ENCODE measurements at places on chromosomes 4 and X.

DNA sequence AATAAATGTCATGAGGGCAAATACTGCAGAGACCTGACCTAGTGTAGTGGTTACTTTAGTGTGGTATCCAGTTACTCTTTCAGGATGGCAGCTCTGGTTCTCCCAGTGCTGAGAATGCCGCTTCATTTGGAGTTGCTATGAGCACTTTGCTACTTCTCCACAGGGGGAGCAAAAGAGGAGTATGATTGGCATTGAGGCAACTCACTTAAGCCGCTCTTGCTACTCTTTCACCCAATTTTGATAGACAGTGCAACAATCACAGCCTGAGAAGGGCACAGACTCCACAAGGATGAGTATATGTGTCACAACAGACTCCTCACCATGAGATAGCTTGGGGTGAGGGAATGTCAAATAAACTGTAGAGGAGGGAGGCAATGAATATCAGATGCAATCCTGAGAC, 81.2 kb downstream of the NPY1R start:
- DNase-seq: no peak

DNA sequence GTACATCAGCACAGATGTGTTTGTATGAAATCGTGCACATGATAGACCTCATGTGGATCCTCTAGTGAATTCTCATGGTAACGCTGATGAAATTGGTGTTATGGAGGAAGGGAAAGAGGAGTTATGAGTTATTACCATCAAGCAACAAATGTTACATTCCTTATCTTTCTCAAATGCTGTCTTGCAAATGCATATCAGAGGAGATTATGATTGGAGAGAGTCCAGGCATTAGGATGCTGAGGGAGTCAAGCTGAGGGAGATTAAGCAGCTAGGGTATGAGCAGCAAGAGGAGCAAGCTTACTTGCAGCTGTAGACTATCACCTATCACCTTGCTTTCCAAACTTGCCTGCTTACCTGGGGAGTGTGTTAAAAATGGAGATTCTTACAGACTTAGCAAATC, 36.8 kb upstream of the SFRP2 start:
- DNase-seq: no peak

- DNase-seq: no peak
Observed at GRCh38 chrX:118211891-118212816, 95.5 kb upstream of the KLHL13 start.

DNA sequence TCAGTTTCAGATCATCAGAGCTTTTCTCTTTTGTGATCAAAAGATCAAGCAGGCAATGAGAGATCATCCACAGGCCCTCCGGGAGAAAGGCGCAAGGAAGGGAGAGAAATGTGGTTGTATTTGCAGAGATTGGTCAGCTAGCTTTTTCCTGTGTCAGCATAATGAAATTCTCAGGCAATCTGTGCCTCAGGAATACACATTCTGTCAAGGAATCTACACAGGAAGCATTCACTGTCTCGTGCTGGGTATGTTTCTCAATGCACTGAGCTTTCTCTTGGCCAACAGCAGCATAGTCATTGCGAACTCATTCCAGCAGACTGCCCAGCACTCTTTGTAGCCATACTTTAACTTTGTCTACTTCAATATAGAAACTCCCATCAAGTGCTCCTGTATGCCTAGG, 413.7 kb downstream of the PPP3CA start:
- DNase-seq: no peak

GRCh38 chr4:117249333-117249732, 164.0 kb upstream of the TRAM1L1 start:
- no peak for DNase-seq

DNA sequence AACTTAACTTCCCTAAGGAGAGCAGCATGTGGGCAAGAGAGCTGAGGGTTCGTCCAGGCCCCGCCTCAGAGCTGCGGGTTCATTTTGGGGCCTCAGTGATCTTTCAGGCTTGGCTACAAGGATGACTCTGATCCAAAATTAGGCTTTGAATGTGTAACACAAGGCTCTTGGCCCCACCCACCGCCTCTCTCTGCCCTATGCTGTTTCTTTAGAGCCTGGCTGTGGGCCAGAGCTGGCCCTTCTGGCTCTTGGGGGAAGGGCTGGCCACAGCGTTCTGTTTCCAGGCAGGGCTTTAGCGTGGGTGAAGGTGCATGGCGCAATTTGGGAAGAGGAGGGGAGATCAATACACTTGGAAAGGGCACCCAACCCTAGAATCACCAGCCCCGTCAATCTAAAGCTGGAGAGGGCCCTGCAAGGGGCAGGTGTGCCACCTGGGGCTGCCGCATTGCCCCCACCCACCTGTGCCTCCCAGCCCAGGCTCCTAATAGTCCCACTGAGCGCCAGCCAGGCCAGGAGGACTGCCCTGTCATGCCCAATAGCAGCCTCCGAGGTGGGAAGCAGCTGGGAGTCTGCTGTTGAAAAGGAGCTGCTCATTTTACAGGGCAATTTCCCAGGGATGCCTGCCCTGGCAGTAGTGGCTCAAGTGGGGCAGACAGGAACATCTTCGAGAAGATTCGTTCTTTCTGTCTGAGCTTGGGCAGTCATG, 84.5 kb upstream of the MAML3 start:
- DNase-seq: no peak

DNA sequence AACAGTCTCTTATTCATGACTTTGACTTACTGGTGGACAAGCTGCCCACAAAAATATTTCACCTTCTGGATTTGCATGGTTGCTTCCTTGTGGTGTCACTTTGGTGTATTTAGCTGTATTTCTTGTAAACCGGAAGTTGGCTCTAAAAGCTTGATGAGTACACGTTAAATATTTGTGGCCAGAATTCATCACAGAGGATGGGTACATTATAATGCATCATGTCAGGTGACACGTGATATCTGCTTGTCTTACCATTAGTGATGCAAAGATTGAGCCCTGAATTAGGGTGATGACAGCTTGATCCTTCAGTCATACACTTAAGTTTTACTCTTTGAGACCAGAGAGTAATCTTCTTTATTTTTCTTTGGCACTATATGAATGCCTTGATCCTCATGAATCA, 188.3 kb upstream of the RPS6KA3 start:
- no peak for DNase-seq

- no peak for DNase-seq
Observed at GRCh38 chr4:183962419-183962818, 57.3 kb downstream of the STOX2 start.

- no peak for DNase-seq
Observed at GRCh38 chr4:38615847-38616246, 48.2 kb upstream of the KLF3 start.

DNA sequence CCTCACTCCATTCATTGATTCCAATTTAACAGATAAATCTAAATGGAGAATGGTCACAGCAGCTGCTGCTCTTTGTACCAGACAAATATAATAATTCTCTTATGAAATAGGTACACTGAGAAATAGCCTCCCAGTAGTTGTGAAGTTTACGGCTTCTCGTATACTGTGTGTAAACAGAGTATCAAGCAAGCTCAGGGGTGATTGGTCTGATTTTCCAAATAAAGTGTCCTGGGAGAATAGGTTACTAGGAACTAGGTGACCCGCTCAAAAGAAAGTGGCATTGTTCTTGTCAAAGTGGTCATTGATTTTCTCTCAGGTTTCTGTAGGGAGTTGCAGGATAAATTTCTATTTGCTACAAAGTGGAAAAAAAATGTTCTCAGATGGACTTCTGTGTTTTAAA, 838.2 kb downstream of the RAPGEF2 start:
- no peak for DNase-seq

GRCh38 chrX:149010853-149011224, 494.3 kb downstream of the IDS start:
- DNase-seq: no peak

- DNase-seq: peak; percentile 20
Observed at GRCh38 chr4:22552812-22553211, 36.9 kb upstream of the ADGRA3 start.

GRCh38 chrX:19683817-19684216, 168.5 kb upstream of the MAP3K15 start:
- no peak for DNase-seq

GRCh38 chr4:147799986-147800555, 68.2 kb downstream of the ARHGAP10 start:
- DNase-seq: no peak

- DNase-seq: no peak
Observed at GRCh38 chr4:107757283-107757682, 37.2 kb upstream of the PAPSS1 start.

DNA sequence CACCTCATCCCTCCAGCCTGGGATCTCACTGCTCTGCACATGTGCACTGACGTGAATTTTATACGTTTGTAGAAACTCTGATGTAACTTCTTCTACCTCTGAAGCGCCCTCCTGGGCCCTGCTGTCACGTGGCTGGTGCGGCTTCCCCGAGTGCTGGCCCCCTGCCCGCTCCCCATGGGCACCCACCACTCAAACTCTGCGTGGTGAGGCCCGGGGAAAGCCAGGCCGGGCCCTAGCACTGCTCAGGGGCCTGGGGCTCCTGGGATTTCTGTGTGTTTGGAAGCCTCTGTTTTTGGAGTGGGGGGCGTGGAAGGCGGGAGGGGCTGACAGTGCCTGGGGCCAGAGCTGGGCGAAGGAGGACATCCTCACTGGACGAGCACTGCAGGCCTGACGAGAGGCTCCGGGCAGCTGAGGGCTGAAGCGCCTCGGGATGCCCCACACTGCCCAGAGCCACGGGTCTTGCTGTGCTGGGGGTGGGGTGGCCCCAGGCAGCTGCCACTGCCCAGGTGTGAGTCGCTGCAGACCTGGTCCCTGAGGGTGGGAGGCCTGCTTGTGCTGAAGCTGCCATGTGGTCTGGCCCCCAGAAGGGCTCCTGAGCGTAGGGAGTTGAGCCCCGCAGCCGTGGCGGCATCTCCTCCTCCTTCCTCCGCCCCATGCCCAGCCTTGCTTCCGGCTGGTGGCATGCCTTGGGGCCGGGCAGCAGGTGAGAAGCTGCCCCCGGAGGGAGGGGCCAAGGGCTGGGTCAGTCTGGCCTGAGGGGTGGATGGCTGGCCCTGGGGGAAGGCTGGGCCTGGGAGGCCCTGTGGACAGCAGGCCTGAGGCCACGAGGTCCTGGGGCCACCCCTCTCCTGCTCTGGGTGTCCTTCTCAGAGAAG, 7.7 kb downstream of the NAT8L start:
- no peak for DNase-seq

GRCh38 chr4:128444544-128445302, 157.1 kb upstream of the PGRMC2 start:
- no peak for DNase-seq

- DNase-seq: no peak
Observed at GRCh38 chr4:41427306-41427882, 110.6 kb upstream of the LIMCH1 start.

- no peak for DNase-seq
Observed at GRCh38 chr4:36255577-36255976, 11.3 kb upstream of the ARAP2 start.

DNA sequence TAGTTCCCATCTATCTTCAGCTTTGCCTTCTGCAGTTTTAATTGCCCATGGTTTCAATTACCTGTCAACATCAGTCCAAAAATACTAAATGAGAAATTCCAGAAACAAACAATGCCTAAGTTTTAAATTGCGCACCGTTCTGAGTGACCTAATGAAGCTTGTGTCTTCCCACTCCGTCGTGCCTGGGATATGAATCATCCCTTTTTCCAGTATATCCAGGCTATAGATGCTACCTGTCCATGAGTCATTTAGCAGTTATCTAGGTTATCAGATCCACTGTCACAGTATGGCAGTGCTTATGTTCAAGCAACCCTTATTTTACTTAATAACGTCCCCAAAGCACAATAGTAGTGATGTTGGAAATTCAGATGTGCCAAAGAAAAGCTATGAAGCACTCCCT, 363.6 kb upstream of the FAM241A start:
- DNase-seq: no peak

DNA sequence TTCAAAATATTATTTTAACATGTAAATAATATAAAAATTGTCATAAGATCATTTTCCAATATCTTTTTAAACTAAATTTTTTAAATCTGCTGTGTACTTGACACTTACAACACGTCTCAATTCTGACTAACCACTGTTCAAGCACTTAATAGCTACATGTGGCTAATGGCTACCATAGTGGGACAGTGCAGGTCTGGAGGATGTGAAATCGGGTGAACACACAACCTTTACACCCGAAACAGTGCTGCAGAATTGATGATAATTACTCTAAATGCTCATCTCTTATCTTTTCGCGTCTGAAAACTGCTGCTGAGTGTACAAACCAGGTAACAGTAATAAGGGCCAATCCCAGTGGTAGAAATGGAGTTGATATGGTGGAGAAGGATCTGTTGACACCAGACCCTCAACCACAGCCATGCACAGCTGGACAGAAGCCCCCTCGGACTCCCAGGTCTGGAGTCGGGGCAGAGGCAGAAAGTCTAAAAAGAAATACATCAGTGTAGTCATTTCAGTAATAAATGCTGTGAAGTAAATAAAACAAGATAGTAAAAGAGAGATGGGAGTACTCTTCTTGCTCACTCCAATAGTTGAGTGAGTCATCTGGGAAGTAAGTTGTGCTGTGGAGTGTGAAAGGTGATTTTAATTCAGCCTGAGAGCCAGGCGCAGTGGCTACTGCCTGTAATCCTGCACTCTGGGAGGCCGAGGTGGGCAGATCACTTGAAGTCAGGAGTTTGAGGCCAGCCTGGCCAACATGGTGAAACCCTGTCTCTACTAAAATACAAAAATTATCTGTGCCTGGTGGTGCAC, 150.0 kb downstream of the CBR4 start:
- peak; percentile 52 for DNase-seq

GRCh38 chrX:153206425-153207046, 27.5 kb downstream of the MAGEA1 start:
- no peak for DNase-seq

- no peak for DNase-seq
Observed at GRCh38 chr4:37279894-37280592, 35.5 kb downstream of the NWD2 start.

- DNase-seq: no peak
Observed at GRCh38 chrX:129706400-129707072, 32.2 kb upstream of the XPNPEP2 start.

- DNase-seq: no peak
Observed at GRCh38 chr4:8341691-8342090, 72.1 kb downstream of the HTRA3 start.

DNA sequence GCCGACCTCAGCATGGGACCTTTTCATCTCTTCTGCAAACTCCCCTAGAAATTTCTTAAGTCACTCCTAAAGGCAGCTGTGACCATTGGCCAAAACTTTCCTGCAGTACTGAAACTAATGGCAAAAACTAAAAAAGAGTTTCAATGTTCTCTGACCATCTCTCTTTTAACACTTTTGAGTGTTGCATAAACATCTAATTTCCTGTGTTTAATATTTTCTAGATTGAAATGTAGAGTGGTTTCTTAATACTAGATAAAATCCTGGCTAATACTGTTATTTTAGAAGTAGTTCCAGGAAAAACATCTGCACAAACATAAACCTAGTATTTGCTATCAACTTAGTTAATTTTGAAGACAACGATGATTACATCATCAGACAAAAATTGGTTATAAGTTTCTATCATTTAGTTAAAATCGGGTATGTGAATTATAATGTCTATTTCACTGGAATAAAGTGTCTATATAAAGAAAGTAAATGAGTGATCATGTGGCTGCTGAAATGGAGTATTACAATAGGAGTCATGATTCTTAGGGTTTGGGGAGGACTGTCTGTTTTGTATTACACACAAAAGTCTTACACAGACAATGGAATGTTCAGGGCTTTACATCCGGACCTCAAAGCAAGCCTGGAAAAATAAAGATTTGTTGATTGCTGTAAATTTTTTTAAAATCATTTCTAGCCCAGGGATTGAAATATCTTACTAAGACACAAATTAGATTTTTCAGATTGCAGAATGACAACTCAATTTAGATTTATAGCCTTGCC, 1323.4 kb downstream of the C4orf33 start:
- DNase-seq: no peak

Measured in retinal pigment epithelial cell (primary cell).